NCI-H187 treated with DMSO at 0.1 percent for 48 hours (cell line): ENCODE measurements at places on chromosomes 5 and 9.

DNA sequence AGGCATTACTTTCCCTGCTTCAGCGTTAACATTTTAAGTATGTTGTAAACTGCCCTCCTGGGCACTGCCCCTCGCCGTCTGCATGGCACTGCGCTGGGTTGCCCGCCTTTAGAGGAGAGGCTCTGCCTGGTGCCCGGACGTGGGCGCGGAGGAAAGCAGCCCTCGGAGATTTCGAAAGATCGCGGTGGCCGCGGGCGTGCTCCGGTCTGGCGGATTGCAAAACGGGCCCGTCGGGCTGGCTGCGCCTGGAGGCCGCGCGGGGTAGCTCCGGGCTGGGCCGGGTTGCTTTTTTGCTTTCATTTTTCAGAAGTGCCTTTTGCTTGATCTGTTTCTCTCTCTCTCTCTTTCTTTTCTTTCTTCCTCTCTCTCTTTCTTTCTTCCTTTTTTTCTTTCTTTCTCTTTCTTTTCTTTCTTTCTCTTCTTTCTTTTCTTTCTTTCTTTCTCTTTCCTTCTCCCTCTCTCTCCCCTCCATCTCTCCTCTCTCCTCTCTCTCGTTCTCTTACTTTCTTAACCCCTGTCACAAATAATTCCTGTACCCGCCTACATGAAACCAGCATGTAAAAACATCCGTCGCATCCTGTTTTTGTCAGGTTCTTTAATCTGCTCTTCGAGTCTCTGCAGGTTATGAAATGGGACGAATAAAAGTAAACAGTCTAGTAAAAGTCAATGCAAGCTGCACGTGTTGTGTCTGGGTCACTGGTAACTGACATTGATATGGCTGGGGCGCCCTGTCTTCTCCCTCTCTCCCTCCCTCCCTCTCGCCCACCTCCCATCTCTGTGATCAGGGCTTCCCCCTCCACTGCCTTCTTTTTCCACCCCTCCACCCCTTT lies 1.7 kb downstream of the FST start:
- DNase-seq: no peak

- DNase-seq: no peak
Observed at GRCh38 chr9:77841739-77842386, 189.7 kb downstream of the GNAQ start.

DNA sequence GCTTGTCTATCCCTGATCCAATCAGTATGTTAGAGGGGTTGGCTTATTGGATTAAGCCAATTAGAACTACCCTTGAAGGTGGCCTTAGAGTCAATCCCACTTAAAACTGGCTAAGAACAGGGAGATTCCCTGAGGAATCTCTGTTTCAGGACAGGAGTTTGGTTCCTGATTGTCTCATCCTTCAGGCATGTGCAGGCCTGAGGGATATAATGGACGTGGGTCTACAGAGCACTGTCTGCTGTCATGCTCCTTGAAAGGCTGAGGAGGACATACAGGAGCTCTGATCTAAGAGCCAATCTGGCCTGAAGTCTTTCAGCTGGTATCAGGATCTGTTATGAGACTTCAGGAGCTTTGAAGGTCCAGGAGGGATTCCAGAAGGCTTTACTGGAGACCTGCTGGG lies 36.2 kb upstream of the PRXL2C start:
- DNase-seq: no peak

DNA sequence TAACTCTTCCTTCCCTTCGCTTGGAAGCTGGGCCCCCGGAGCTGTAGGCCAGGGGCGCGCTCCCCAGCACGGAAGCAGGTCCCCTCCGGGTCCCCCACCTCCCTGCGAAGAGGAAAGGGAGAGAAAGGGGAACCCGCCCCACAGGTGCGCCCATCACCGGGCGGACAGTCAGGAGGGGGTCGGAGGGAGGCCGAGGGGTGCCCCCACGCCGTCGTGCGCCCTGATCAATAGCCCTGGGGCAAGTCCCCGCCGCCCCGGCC lies 793 bp downstream of the AGPAT2 start:
- DNase-seq: no peak

GRCh38 chr5:87183896-87184295 lies 83.8 kb upstream of the RASA1 start:
- no peak for DNase-seq

- no peak for DNase-seq
Observed at GRCh38 chr5:137616046-137616445, 116.9 kb upstream of the SPOCK1 start.

DNA sequence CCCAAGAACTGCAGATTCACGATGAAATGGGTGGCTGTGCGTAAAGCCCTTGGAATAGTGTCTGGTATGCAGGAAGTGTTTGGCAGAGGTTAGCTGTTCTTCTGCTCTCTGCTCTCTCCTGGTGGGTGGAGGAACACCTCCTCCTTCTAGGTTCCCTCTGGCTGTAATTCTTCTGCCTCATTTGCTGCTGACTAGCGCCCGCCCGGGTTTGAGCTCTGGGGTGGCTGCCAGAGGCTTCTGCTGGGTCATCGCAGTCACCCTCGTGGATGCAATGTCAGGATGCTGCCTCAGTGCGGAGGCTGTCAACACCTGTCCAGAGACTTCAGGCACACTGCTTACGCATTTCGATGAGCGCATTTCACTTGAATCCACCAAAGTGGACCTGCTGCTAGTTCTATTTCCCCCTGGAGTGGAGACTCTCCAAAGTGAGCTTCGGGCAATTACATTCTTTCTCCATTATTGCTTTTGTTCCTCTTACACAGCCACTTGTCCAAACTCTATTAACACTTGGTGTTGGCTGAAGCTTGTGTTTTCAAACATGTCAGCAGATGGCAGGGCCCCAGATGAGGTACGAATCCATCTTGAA lies 11.7 kb downstream of the DOCK2 start:
- no peak for DNase-seq

DNA sequence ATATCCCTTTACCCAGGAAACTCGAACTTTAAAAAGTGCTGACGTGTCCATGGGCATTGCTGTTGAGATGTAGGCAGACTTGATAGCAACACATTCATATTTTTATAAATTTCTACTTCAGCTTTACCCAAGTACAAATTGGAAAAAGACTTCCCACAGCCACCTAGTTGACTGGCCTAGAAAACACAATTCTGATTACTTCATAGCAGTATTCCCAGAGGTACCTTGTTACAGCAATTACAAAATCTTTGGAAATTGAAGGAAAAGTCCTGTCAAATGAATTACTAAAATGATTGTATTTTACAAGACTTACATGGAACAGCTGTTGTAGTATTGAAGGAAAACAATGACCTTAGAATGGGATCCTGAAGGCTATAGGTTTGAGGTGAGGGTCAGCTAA lies 130.7 kb upstream of the NREP start:
- no peak for DNase-seq

- no peak for DNase-seq
Observed at GRCh38 chr5:84274585-84275468, 109.9 kb downstream of the EDIL3 start.

DNA sequence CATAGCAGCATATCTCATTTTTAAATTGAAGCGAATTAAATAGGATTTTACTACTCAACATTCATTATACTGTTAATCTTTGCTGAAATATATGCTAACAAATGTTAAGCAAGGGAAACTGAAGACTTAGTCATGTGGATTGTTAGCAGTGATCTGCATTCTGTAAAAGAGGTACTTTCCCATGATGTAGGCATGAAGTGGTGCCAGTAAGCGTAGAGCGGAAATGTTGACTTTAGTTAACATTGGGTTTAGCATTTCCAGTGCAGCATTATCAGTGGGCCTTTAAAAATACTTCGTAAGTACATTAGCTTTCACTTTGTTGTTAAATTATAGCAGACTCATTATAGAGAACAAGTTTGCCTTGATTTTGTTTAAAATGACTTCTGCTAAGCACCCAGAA lies 130.3 kb downstream of the CDC42SE2 start:
- DNase-seq: no peak

- no peak for DNase-seq
Observed at GRCh38 chr9:118162716-118163115, 458.5 kb downstream of the TLR4 start.

DNA sequence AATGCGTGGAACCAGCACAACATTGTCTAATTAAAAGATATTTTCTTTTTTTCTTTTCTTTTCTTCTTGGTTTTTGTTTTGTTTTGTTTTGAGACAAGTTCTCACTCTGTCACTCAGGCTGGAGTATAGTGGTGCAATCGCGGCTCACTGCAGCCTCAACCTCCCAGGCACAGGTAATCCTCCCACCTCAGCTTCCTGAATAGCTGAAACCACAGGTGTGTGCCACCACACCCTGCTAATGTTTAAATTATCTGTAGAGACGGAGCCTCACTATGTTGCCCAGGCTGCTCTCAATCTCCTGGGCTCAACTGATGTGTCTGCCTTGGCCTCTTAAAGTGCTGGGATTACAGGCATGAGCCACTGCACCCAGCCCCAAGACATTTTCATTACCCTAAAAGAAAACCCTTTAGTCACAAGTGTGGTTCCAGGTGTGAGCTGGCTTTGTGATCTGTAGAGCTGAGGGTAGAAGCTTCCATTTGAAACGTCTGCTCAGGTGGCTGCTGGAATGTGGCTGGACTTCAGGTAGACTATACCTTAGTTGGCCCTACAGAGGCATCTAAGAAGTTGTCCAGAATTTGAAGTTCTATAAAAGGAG lies 19.1 kb upstream of the NEK6 start:
- no peak for DNase-seq

DNA sequence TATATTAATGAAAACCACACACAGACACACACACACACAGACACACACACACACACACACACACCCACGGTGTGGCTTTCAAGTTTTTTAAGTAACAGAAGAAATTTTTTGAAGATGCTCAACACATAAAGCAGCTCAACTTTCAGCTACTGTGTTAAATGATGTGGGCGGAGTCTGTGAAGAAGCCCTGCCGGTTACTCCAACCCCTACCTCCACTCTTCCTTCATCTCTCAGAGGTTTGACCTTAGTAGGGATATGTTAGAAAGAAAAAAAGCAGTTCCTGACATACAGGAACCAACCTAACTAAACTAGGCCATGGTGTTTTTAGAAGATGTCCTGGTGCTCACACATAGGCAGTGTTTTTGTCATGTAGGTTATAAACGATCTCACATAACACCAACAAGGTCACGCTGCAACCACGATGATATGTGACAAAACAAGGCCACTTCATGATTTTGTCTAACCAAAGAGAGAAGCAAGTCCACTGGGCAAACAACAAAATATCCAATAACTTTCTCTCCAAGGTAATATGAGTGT lies 112.8 kb downstream of the EMB start:
- no peak for DNase-seq

DNA sequence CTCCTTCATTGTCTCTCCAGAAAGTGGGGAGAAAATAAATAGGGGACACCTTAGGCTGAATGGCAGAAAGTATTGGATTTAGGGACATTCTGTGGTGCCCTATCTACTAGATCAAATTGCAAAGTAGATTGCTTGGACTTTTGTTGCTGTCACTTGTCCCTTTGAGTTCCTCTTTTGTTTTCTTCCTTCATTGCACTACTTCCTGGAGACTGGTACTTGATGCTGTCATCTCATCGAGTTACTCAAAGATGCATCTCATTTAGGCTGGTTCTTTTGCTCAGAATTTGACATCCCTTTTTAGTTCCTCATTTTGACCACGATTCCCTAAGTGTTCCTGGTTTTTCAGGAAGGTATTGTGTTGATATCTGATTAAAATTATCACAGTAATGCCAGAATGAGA lies 137.6 kb downstream of the ADGRV1 start:
- no peak for DNase-seq

GRCh38 chr9:111896942-111897600 lies 457 bp downstream of the UGCG start:
- DNase-seq: no peak

GRCh38 chr9:125747053-125747764 lies at the start of gene PBX3:
Gene PBX3 (plus strand): TSS chr9:125747373.
- no peak for DNase-seq

GRCh38 chr5:1763960-1764605 lies 35.6 kb downstream of the MRPL36 start:
- no peak for DNase-seq

GRCh38 chr5:57338068-57338867 lies 144.3 kb downstream of the ACTBL2 start:
- no peak for DNase-seq

- DNase-seq: no peak
Observed at GRCh38 chr9:128254855-128255759, 20.7 kb downstream of the GOLGA2 start.

GRCh38 chr5:135034236-135034962 lies 371 bp upstream of the PITX1 start:
- no peak for DNase-seq

- no peak for DNase-seq
Observed at GRCh38 chr9:73154722-73155121, 3.1 kb downstream of the ANXA1 start.

DNA sequence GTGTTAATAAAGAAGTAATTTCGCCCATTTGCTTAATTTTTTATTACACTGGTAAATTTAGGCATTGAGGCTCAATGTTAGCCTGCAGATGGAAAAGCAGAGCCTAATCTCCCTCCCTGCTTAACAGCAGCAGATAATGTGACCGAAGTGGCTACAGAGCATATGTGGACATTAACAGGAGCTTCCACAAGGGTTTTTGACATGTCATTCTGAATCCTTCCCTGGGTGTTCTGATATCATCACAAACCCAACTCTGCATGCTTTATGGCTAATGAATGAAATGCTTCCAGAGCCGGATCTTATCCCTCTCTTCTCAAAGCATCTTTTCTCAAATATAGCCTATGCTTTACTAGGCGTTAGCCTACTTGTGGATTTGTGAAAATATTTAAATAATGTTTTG lies 208.6 kb downstream of the CAAP1 start:
- DNase-seq: no peak

GRCh38 chr5:168072665-168073064 lies 218.8 kb upstream of the WWC1 start:
- no peak for DNase-seq

DNA sequence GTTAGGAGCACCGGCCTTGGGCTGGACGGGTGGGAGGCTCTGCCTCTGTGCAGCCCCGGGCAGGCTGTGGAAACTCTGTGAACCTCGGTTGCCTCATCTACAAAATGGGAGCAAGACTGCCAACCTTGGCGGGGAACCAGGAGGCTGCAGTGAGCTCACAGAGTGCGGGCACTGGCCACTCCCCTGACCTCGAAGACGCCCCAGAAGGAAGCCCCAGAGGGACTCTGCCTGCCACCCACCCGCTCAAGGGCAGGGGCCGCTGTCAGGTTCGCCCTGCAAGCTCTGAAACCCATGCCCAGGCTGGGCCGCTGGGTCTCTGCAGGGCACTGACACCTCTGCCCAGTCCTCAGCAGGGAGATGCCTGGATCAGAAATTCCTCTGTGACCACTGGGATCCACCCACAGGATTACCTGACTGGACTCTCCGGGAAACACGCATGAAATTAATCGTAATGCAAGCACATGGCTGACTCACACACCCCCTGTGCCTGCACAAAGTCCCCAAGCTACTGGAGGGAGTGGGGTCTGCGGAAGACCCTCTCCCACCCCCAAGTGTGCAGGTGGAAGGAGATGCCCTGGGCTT lies 7.4 kb downstream of the CCDC187 start:
- no peak for DNase-seq
